Retinal pigment epithelial cell (primary cell): ENCODE measurements at places on chromosomes 4 and X.

GRCh38 chr4:75037252-75037651 lies 104.3 kb downstream of the PARM1 start:
- DNase-seq: no peak

DNA sequence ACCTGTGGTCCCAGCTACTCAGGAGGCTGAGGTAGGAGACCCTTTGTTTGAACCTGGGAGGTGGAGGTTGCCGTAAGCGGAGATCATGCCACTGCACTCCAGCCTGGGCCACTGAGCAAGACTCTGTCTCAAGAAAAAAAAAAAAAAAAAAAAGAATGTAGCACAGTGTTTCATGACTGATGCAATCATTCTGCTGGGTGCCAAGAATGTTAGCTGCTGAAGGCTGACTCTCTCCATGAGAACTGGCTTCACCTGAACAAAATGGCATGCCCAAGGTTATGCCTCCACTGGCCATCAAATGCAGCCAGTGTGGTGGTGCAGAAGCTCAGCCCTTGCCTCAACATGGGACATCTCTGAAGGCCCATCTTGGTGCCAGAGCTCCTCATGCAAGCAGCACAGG lies 412.1 kb downstream of the ADAM29 start:
- no peak for DNase-seq

- no peak for DNase-seq
Measured at GRCh38 chrX:133364196-133364595, 51.1 kb downstream of the GPC4 start.

DNA sequence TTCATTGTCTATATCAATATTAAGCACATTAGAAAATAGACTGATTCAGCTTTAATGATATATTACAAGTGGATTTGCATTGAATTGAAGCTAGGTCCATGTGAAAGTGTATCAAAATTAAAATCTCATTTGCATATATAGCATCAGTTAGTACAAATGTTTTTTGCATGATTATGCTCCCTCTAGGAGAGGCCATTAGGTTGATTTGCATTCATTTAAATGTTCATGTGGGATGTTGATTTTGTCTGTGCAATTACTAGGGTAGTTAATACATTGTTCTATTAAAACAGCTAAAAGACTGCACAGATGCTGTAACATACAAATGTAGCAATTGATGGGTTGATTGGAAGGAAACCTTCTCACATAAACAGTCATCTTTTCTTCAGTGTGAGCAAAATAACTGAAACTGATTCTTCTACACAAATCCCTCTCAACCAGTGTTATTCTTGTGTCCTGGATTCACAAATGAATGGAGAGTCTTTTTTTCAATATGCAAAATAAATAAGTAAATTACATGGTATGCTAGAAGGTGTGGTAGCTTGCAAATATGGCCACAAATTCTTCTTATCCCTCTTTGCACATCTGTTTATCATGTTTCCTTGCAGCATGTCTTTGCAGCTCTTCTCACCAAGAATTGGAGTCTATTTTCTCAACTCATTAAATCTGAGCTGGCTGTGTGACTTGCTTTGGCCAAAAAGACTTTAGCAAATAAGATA lies 48.6 kb upstream of the DYNLT3 start:
- no peak for DNase-seq

- DNase-seq: no peak
Measured at GRCh38 chrX:11375614-11376119, 82.5 kb downstream of the AMELX start.

GRCh38 chr4:183863155-183863825 lies 41.8 kb upstream of the STOX2 start:
- DNase-seq: no peak

DNA sequence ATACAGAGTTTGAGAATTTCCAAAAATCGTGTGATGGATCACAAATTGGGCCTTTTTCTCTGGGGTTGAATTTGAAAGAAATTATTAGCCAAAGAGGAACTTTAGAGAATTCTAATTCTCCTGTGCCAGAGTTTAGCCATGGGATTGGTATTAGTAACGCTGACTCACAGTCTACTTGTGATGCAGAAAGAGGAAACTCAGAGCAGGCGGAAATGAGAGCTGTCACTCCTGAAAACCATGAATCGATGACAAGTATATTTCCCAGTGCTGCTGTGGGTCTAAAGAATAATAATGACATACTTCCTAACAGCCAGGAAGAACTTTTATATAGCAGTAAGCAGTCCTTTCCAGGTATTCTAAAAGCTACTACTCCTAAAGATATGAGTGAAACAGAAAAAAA lies 64.9 kb downstream of the N4BP2 start:
- DNase-seq: peak; percentile 83

GRCh38 chr4:120871173-120871572 lies 51.4 kb downstream of the PRDM5 start:
- DNase-seq: no peak
